Germinal center (tissue), 1 donor: ENCODE measurements at places on chromosomes 2 and 18.
A peak's percentile ranks its signal among the peaks of the same experiment; 100 is the strongest.

DNA sequence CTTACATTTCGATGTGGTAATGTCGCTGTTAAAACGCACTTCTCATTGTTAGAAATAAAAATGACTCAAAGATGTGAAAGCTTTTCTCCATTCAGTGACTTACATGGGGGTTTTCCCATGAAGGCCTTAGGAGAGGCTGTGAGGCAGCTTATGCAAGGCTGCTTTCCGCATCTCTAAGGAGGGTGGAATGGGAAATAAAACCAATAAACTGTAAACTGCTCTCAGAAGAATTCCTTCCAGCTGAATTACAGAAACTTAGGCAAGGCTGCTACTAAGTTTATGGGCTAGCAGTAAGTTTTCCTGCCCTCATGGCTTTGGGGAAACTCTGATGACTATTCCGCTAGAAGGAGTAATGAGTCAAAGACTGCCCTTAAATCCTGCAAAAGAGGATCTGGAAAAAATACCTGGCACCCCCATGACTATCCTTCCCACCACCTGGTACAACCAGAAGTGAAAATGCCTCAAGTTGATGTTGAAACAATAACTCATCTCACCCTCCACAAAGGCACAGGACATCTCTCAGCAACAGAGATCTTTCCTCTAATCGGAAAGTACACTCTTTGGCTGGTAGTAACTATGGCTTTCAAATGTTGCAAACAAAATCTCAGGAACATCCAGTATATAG, 97.7 kb upstream of the SMAD7 start:
- DNase-seq: no peak

DNA sequence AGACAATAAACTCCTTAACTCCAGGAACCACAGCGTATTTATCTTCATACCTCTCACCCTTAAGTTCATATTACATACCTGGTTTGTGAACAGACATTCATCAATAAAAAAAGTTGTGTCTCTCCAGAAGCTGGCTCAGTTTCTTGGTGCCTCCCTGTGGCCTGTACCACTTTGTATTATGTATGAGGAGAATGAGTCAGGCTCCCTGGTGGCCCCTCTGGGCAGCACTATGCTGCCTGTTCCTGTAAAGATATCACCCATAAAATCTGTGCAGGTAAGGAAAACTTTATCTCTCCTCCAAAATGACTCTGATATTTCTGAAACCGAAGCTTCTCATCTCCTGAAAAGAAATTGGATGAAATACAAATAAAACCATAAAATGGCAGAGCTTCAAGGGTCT, 198.4 kb upstream of the NT5C1B start:
- DNase-seq: no peak

DNA sequence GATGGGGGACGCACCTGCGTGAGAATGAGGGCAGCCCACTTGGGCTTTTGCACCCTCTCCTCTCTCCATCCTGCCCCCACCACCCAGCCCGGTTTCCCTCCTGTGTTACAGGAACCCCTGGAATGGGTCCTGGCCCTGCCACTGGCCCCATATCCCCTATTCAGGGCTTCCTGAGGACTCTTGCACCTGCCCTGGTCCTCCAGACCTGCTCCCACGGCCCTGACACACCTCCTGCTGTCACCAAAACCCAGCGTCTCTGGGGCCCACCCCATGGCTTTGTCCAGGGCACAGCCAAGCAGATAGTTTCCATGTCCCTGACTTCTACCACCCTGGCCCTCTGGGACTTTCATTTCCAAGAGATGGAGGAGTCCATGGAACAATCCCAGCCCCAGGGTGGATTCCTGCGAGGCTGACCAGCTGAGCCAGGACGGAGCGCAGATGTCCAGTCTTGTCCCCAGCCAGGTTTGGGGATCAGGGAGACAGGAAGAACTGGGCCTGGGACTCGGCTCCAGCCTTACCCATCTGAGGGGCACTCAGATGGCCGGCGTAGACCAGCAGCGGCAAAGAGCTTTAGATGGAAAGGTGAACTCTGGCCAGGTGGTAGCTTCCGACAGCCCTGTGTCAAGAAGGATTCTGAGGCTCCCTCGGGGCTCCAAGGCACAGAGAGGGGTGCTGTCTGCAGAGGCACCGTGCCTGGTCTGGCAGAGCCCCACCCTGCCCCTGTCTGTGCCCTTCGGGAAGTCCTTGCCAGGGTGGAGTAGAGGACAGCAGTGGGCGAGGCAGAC, 12.0 kb downstream of the GPR35 start:
- DNase-seq: no peak

- no peak for DNase-seq
Observed at GRCh38 chr18:23538870-23539269, 35.6 kb downstream of the RMC1 start.

DNA sequence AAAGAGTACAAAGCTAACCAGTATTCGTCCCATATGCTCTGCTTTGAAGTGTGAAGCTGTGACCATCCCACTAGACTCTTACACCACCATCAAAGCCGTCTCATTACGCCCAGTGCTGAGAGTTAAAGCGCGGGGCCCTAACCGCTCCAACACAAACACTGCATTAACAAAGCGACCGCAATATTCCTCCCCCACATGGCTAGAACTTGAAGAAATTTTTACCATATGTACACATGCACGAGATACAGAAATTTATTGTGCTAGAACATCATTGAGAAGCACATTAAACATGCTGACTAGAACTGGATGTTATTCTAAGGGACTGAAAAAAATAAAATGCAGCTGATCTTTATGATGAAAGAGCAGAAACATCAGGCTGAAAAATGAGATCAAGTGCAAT, 20.5 kb downstream of the FTCDNL1 start:
- DNase-seq: no peak

GRCh38 chr2:121095257-121096080, 189.5 kb downstream of the TFCP2L1 start:
- DNase-seq: peak; percentile 34

DNA sequence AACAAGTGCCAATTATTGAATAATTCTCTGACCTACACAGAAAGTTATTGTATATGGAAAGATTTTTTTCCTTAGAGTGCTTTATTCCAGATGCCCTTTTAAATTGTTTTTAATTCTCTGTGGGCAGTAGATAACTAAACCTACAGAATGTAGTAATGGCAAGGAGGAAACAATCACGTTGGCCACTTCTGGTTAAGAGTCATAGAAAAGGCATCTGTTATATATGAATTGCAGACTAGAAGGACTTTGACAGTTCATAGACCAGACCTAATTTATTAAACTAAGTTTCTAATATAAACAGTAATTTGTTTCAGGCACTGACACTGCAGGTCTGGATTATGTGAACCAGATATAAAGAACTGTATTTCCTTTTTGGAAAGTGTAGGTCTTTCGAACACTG, 607.5 kb downstream of the PLCL1 start:
- DNase-seq: no peak

DNA sequence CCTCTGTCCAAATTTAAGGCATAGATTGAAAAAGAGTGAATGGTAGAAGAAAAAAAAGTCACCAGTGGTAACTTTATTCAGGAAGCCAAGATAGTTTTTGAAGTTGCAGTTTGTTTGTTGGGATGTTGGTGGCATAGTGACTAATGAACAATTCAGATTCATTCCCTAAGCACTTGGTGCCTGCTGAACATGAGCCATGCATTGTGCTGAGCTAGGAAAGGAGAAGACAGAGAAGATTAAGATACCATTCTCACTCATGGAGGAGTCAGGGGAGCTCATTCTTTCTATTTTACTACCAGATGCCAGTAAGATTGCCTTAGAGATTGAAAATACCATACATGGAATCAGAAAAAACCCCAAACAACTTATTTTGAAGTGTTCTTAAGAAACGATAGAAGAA, 25.1 kb downstream of the MEIS1 start:
- no peak for DNase-seq

GRCh38 chr2:101627285-101628029, 70.0 kb upstream of the MAP4K4 start:
- no peak for DNase-seq

- peak; percentile 31 for DNase-seq
Observed at GRCh38 chr2:199659207-199659606, 191.8 kb downstream of the FTCDNL1 start.

DNA sequence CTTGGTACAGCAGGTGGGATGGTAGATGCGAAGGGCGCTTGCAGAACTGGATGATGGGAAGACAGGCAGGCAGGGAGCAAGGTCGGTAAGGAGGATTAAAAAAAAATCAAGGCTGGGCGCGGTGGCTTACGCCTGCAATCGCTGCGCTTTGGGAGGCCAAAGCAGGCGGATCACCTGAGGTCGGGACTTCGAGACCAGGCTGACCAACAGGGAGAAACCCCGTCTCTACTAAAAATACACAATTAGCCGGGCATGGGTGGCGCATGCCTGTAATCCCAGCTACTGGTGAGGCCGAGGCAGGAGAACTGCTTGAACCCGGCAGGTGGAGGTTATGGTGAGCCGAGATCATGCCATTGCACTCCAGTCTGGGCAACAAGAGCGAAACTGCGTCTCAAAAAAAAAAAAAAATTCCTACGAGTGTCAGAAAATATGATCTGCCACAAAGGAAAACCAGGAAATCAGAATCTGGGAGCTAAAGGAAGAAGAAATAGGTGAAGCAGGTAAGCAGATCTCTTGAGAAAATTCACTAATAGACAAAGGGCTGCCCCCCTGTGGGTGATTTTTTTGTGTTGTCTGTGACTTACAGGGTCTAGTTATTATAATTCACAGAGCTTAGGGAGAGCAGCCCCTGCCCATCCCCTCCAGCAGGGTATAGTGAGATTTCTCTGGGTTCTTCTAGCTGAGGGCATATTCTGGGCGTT, 46.2 kb downstream of the C2orf42 start:
- no peak for DNase-seq

GRCh38 chr2:127220768-127221527, 849 bp upstream of the CYP27C1 start:
- no peak for DNase-seq

DNA sequence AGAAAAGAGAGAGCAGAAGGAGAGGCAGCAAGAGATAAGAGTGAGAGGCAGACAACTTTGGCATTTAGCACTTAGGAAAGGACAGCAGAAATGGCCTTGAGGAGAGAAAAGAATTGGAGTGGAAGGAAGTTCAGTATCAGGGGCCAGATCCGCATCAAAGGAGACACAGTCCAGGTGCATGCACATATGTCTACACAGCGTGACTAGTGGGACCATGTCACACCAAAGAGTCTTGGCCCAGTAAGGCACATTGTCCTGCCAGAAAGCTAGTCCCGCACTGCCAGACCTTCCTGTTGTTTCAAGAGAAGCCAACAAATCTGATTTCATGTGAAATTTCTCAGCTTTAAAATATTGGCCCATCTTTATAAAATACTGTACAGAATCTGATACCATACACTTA, 8.5 kb upstream of the STK39 start:
- no peak for DNase-seq

GRCh38 chr18:46856973-46857372, 60.3 kb downstream of the PIAS2 start:
- no peak for DNase-seq

DNA sequence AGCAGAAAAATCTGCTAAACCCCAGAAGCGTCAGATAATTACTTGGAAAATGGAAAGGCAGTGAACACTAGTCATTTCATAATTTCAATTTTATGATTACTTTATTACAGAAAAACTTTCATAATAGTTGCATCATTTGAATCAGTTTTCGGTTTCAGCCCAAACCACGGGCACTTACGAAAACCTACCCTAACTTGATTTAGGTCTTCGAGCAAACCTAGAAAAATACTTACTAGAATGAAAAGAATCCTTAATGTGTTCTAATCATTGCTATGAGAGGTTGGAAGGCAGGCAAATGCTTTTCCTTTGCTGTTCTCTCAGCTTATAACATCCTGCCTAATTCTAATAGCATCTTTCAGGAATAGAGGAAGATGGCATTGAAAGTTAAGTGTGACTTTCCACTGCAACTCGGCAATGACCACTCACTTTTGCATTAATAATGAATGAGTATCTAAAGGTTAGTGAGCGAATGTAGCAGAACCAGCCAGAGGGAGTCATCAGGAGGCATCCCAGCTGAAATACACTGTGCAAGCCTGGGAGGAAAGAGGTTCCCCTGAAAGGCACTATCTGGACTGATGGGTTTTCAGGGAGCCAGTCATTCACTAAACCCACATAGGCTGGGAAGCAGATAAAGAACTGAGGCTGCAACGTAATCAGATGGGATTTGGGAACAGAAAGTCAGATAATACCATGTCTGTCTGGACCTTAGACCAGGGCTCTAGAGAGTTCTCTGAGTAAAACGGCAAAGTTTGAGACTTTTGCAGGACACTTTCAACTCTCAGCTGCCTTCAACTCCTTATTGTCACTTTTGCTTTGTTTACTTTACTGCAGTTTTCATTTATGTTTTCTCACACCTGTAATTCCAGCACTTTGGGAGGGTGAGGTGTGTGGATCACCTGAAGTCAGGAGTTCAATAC, 520.8 kb downstream of the RNF144A start:
- DNase-seq: no peak

DNA sequence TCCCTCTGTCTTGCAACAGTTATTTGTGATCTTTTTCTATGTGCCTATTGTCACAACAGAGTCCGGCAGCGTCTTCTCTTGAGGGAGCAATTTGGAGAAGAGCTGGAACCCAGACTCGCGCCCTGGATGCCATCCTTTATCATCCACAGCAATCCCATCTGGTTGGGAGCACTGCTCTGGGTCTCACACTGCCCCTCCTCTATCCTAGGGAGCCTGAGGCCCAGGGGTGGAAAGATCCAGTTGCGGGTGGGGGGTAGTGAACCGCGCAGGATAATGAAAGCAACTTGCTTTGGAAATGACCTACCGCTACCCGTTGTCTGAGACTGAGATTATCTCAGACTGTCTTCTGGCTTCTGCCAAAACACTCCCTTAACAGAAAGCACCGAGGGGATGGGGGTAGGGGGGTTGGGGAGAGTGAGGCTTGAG, 713 bp downstream of the WBP1 start:
- DNase-seq: no peak

DNA sequence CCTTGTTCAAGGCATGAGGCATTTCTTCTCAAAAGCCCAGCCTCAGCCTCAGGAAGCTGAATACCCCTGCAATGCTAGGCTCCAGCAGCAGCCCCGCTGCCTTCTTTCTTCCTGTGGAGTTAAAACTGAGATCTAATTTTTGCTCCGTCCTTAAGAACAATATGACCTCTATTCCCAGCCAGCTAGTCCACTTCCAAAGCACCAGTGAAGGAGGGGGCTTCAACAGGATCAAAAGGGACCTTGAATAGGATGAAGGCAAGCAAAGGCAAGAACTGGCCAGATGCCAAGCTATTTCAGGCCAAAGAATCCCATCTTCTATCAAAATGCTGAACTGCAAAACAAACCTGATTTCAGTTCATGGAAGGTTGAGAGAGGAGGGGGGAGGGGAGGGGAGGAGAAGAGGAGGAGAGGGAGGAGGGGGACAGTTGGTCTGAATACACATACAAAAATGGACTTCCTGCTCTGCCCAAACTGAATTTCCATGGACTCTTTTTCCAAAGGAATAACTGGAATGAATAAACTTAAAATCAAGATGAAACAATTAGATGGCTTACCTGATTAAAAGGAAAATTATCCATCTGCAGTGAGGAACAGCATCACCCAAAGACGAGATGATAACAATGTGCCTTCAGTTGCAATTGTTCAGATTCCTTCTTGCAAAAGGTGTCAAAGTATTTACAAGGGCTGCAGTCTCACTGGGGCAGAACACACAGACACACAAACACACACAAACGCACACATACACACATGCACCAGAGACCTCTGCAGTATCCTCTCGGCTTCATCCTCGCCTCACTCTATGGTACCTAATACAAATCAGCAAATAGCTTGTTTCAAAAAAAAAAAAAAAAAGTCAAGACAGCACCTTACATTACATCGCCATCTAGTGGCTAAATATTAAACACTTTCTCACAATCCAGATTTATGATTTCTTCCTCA, at the start of gene SCN1A:
SCN1A (minus strand) TSS at position 804 of the 939 bp plus-strand sequence. CDS start 54,399 bp downstream, outside the sequence.
- peak; percentile 10 for DNase-seq
